Effector memory CD8-positive, alpha-beta T cell (primary cell): ENCODE measurements at places on chromosomes 3 and 15.

- H3K36me3 ChIP-seq, result no peaks in the 10 kb centered on the region
- peak overlapping the region; percentile 97 for H3K27ac ChIP-seq
- no peak for DNase-seq
- H3K27me3 ChIP-seq, result no peaks in the 10 kb centered on the region
- H3K4me3 ChIP-seq, result peak overlapping the region; percentile 77
- H3K4me1 ChIP-seq, result peaks cover 36% of the 10 kb centered on the region
Measured at GRCh38 chr15:77179541-77179998, 108.7 kb upstream of the TSPAN3 start.

DNA sequence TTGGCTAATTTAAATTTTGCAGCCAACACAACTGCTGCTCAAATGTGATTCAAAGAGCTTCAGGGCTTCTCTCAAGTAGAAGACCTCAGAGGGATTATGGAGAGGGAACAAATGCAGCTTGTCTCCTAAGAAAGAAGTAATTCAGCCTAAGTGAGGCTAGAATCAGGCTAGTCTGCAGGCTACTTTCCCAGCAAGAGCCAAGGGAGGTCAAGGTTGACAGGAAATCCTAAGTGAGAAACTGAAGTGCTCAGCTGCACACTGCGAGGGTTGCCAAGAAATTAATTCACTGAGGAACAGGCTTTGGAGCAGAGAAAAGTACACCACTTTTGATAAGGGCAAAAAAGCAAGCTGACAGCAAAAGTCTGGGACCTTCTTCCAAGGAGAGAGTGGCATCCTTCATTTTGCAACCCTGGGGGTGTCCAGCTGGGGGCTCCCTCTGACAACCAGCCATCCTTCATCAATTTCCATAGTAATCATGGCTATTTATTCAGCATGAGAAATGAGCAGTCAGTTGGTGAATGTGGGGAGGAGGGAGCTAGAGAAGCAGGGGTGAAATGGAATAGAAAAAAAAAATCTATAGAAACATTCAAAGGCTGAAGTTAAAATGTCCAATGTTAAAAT is 646.4 kb upstream of the ADAMTS9 start:
- no peak overlapping the region for H3K4me3 ChIP-seq
- no peaks in the 10 kb centered on the region for H3K4me1 ChIP-seq
- H3K27ac ChIP-seq, result no peak overlapping the region
- DNase-seq, result no peak
- H3K27me3 ChIP-seq, result no peaks in the 10 kb centered on the region

- H3K4me1 ChIP-seq, result peaks cover 7% of the 10 kb centered on the region
- no peaks in the 10 kb centered on the region for H3K36me3 ChIP-seq
- H3K27me3 ChIP-seq, result peaks cover 53% of the 10 kb centered on the region
- DNase-seq, result no peak
- no peak overlapping the region for H3K4me3 ChIP-seq
Measured at GRCh38 chr3:123347691-123348264, 101.1 kb downstream of the ADCY5 start.

- H3K4me3 ChIP-seq, result peak overlapping the region; percentile 68
- H3K27me3 ChIP-seq, result peaks cover 64% of the 10 kb centered on the region
- H3K36me3 ChIP-seq, result no peaks in the 10 kb centered on the region
- H3K4me1 ChIP-seq, result peaks cover 4% of the 10 kb centered on the region
- DNase-seq, result peak; percentile 33
Measured at GRCh38 chr3:123447749-123448517, 957 bp downstream of the ADCY5 start.

- H3K27me3 ChIP-seq, result peaks cover 47% of the 10 kb centered on the region
- peaks cover 4% of the 10 kb centered on the region for H3K36me3 ChIP-seq
Measured at GRCh38 chr15:76346669-76347481, 10.3 kb downstream of the ISL2 start.

DNA sequence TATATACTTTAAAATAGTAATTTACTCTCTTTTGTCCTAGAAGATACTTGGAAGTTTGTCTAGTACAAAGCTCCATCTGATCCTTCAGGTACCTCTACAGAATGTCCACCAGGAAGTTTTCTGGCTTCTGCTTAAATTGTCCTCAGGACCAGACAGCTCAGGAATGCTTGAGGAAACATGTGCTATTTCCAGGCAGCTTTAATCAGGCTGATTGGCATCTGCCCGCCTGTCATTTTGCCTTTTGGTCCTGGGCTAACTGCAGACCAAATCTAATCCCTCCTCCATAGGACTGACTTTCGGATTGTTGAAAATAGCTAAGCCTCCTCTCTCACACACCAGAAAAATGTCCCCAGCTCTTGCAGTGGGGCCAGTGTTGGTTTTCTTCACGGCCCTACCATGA is 113.4 kb upstream of the RGMA start:
- no peak overlapping the region for H3K4me3 ChIP-seq
- no peak for DNase-seq
- H3K27ac ChIP-seq, result no peak overlapping the region
- H3K4me1 ChIP-seq, result no peaks in the 10 kb centered on the region
- peaks cover 66% of the 10 kb centered on the region for H3K27me3 ChIP-seq

- H3K4me1 ChIP-seq, result no peaks in the 10 kb centered on the region
- DNase-seq, result no peak
- H3K4me3 ChIP-seq, result no peak overlapping the region
- no peaks in the 10 kb centered on the region for H3K27me3 ChIP-seq
Measured at GRCh38 chr15:29734917-29735572, 87.2 kb downstream of the TJP1 start.

GRCh38 chr3:138049157-138049919 is 39.4 kb downstream of the CLDN18 start:
- H3K27ac ChIP-seq, result no peak overlapping the region
- no peaks in the 10 kb centered on the region for H3K4me1 ChIP-seq
- H3K27me3 ChIP-seq, result peaks cover 19% of the 10 kb centered on the region
- no peaks in the 10 kb centered on the region for H3K36me3 ChIP-seq
- no peak overlapping the region for H3K4me3 ChIP-seq

DNA sequence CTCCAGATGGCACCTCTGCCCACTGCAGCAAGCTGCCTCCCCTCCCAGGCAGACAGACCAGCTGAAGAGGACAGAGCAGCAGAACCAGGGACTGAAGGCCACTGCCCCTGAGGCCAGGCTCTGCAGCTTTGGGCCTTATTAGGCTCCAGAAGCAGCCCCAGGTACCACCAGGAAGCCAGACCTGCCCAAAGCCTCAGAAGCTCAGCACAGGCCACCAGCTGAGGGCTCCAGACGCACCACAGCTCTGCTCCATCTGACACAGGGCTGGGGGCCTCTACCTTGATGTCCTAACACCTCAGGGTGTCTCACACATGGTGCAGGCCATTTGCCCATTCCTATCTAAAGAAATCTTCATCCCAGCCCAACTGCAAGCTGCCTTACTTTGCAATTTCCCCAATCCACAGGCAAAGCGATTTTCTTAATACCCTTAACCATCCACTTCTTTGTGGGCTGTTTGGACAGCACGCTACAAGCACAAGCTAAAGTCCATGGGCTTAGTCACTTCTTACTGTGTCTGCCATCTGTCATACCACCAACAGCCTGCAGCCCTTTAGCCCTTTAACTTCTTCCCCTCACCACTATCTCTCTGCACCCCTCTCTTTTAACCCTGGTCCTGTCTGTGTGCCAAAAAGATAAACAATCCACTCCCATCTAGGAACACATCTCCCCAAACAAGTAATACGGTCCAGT is 112.1 kb downstream of the IQSEC1 start:
- no peak for DNase-seq
- H3K27ac ChIP-seq, result peak overlapping the region; percentile 88
- H3K4me1 ChIP-seq, result peaks cover 76% of the 10 kb centered on the region
- H3K36me3 ChIP-seq, result peaks cover 26% of the 10 kb centered on the region
- H3K4me3 ChIP-seq, result no peak overlapping the region
- no peaks in the 10 kb centered on the region for H3K27me3 ChIP-seq

DNA sequence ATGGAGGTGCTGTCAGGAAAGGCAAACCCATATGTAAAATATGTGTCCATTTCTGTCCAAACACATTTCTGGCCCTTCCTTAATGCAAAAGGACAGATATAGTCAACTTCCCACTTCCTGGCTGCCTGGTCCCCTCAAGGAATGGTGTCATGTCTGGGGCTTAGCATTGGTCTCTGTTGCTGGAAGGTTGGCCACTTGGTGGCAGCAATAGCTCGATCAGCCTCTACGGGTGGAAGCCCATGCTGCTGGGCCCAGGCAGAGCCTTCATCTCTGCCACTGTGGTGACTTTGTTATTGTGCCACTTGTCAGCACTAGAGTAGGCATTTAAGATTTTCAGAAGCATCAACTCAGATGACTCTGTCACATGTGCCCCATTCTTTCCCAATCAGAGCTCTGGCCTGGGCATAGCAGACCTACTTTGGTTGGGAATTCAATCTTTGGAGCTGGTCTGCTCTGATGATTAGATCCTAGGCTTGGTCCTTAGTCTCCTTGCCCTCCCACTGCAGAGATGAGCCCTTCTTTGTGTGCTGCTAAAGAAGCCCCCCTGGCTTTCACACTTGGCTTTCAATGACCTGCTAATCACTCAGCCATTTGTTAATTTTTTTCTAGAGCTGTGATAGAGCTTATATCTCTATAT is 51.0 kb upstream of the SPSB4 start:
- peak; percentile 38 for DNase-seq
- no peak overlapping the region for H3K27ac ChIP-seq
- no peak overlapping the region for H3K4me3 ChIP-seq
- H3K4me1 ChIP-seq, result no peaks in the 10 kb centered on the region
- no peaks in the 10 kb centered on the region for H3K27me3 ChIP-seq
- H3K36me3 ChIP-seq, result no peaks in the 10 kb centered on the region

- no peaks in the 10 kb centered on the region for H3K36me3 ChIP-seq
- no peaks in the 10 kb centered on the region for H3K27me3 ChIP-seq
- H3K4me1 ChIP-seq, result no peaks in the 10 kb centered on the region
- no peak overlapping the region for H3K4me3 ChIP-seq
- DNase-seq, result no peak
Measured at GRCh38 chr3:137460944-137461343, 303.2 kb upstream of the SOX14 start.

DNA sequence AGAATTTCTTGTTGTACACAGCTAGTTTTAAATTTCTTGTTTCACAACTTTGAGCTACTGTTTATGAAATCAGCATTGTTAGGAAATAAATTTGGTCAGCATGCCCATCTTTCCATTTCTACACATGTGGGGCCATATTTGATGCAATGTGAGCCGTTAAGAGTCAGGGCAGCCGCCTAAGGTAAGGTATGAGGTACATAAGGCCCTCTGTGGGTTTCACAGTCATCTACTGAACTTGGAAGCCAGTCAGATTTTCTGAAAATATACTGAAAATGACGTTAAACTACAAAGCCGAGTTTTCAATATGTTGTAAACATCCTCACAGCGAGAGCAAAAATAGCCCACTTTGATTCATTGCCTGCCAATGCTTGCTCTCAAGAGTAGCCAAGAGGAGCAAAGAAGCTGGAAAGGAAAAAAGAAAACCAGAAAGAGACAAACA is 94.7 kb upstream of the PDZRN3 start:
- H3K27me3 ChIP-seq, result no peaks in the 10 kb centered on the region
- H3K36me3 ChIP-seq, result no peaks in the 10 kb centered on the region
- H3K27ac ChIP-seq, result no peak overlapping the region

DNA sequence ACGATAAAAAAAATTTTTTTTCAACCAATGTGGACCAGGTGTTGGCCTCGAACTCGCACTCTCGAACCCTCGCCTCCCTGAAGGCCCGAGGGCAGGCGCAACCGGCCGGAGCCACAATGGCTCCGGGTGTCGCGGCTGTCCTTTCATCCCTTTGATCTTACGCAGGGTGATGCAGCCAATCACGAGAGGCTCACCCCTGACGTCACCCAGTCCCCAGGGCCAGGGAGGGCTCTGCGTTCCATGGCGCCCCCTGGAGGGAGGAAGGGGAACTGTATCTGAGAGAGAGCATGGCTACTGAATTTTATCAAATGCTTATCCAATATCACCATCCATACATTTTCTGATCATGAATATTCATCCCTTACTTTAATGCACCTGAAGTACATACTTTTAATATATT is 15.4 kb upstream of the GMNC start:
- H3K36me3 ChIP-seq, result no peaks in the 10 kb centered on the region
- H3K4me1 ChIP-seq, result no peaks in the 10 kb centered on the region
- no peak for DNase-seq
- no peak overlapping the region for H3K27ac ChIP-seq
- H3K4me3 ChIP-seq, result no peak overlapping the region

GRCh38 chr15:49452595-49452994 is 29.6 kb downstream of the FGF7 start:
- H3K4me3 ChIP-seq, result no peak overlapping the region
- H3K27me3 ChIP-seq, result peaks cover 27% of the 10 kb centered on the region
- no peak for DNase-seq
- H3K36me3 ChIP-seq, result no peaks in the 10 kb centered on the region
- no peaks in the 10 kb centered on the region for H3K4me1 ChIP-seq

DNA sequence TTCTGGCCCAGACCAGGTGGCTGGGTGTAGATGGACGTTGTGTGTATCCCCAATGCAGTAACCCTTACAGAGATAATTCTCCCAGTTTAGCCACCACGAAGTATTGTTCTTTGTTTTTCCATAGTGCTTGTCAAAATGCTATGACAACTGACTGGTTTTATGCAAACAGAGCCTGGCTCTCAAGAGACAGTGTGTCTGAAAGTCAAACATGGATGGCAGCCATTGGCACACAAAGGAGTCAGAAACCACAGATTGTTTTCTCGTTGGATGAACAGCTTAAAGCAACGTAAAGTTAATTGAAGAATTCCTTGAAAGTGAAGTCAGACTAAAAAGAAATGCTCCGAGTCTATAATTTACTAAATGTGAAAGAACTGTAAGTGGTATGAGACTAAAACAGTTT is 91.2 kb downstream of the FILIP1L start:
- no peak for DNase-seq
- no peaks in the 10 kb centered on the region for H3K27me3 ChIP-seq
- no peak overlapping the region for H3K4me3 ChIP-seq
- H3K36me3 ChIP-seq, result no peaks in the 10 kb centered on the region
- no peak overlapping the region for H3K27ac ChIP-seq

- no peaks in the 10 kb centered on the region for H3K36me3 ChIP-seq
- H3K4me3 ChIP-seq, result no peak overlapping the region
- no peak for DNase-seq
- no peak overlapping the region for H3K27ac ChIP-seq
- peaks cover 7% of the 10 kb centered on the region for H3K27me3 ChIP-seq
Measured at GRCh38 chr3:110710603-110711002, 361.0 kb upstream of the NECTIN3 start.

DNA sequence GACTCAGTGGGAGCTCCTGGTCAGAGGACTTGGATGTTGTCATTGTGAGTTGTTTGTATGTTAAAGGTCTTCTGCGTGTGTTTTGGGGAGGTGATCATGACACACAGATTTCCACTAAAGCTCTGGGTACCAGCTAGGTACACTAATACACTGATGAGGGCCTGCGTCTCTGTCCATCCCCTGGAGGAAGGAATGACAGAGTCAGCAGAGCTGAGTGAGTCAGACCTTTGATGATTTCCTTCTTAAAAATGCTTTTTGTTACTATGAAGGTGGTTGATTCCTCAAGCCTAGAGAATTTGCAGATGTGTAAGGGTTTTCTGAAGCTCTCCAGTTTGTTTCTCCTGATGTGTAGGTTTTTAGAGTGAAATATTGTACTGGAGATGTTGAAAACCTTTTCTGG is 424.1 kb upstream of the TPM1 start:
- H3K4me1 ChIP-seq, result no peaks in the 10 kb centered on the region
- no peak overlapping the region for H3K27ac ChIP-seq
- no peak overlapping the region for H3K4me3 ChIP-seq
- DNase-seq, result no peak
